Tibial nerve (tissue), 4 donors: ENCODE measurements at places on chromosomes 7 and 10.

DNA sequence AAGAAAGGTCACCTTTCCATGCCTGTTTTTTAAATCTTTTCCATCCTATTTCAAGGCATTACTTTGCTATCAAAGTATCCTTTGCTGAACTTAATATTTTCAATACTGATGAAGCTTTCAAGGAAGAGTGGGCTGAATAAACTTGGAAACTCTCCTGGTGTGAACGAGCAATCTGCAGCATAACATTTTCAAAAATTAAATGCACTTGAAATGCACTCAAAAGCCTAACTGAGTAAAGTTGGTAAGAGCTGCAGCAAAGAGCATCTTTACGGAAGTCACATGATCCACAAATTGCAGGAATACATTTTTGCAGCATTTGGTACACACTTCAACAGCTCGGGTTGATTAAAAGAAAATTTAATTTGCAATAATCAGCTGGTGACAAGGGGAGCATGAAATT, 367.3 kb downstream of the PHTF2 start:
- DNase-seq = no peak

- no peak for DNase-seq
Measured at GRCh38 chr7:158063850-158064610, 523.6 kb downstream of the PTPRN2 start.

DNA sequence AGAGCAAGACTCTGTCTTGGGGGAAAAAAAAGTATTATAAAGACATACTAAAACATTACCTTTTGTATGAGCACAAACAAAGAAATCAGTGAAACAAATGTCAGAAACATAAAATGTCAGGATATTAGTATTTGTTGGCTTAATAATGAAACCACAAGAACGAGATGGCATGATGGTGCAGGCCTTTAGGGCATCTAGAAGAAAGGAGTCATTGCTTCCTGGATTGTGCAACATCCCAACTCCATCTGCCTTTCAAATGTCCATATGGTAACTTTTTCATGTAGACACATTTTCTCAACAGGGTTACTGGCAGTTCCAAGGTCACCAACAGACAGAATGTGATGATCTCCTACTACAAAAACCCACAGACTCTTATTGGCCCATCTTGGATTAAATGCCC, 96.6 kb downstream of the ZNF248 start:
- no peak for DNase-seq

GRCh38 chr7:31767686-31768358, 80.8 kb downstream of the PPP1R17 start:
- DNase-seq = no peak

GRCh38 chr10:129893104-129894089, 70.7 kb downstream of the EBF3 start:
- DNase-seq = no peak
